ENCODE measurements at places on chromosomes 2 and 18.
A peak's percentile ranks its signal among the peaks of the same experiment; 100 is the strongest.

- no peak for DNase-seq
Observed at GRCh38 chr2:216758256-216759155, 63.2 kb upstream of the IGFBP5 start.

DNA sequence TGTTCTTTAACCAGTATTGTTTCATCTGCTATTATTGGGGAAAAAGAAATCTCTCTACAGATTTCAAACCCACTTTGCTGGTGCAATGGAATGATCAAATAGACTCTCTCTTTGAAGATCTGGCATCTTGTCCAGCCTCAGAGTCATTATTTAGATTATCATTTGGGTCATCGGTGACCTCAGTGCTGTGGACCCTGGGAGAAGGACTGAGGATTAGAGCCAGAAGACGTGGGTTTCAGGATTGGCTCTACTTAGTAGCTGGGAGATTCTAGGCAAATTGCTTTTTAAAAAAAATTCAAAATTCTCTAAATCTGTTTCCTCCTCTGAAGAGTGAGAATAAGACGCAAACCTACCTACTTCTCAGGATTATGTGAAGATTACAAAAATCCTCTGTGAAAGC lies 107.6 kb upstream of the CTAGE1 start:
- DNase-seq, result no peak

DNA sequence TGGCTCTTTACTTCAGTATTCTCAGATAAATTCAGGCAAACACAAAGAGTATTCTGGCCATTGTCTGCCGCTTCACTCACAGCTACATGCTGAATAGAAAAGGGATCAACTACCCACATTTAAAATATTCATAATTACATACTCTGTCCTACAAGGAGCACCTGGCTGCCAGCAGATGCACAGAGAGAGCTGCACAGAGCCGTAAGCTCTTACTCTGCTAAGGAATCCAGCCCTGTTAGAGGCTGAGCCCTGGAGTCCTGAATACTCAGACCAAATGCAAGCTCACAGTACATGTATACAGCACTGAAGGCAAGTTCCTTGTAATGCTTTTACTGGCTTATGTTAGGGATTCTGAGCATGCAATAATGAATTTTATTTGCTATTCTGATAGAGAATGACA lies 80.3 kb downstream of the FTCDNL1 start:
- DNase-seq, result no peak

DNA sequence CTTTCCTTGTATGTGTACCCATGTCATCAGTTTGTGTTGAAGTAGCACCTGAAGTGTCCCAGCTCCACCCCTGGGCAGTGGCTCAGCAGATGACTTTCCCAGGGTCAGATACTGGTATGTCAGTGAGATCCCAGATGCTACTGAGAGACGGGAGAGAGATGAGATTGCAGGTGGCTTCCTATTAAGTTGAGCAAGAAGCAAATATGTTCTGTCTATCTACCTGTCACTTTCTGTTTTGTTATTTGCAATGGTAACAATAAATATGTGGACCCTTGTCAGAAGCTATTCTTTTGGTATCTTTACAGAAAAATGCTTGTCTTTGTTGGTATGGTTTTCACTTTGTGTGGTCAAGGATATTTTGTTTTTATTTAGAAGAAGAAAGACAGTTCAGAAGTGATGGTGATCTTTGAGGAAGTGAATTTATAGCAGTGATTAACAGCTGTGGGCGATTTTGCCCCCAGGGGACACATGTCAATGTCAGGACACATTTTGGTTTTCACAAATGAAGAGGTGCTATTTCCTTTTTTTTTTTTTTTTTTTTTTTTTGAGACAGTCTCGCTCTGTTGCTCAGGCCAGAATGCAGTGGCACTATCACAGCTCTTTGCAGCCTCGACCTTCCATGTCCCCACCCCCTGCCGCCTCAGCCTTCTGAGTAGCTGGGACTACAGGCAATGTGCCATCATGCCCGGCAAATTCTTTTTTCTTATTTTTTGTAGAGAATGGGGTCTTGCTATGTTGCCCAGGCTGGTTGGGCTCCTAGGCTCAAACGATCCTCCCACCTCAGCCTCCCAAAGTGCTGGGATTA lies 21.4 kb downstream of the MGAT5 start:
- DNase-seq, result no peak

GRCh38 chr2:161576421-161576820 lies 47.8 kb upstream of the SLC4A10 start:
- peak; percentile 9 for DNase-seq

Measured in M059J (cell line).